ENCODE measurements at places on chromosomes 6 and 20.

- no peak for DNase-seq
Measured at GRCh38 chr20:18388860-18389259, 78.0 kb downstream of the DZANK1 start.

DNA sequence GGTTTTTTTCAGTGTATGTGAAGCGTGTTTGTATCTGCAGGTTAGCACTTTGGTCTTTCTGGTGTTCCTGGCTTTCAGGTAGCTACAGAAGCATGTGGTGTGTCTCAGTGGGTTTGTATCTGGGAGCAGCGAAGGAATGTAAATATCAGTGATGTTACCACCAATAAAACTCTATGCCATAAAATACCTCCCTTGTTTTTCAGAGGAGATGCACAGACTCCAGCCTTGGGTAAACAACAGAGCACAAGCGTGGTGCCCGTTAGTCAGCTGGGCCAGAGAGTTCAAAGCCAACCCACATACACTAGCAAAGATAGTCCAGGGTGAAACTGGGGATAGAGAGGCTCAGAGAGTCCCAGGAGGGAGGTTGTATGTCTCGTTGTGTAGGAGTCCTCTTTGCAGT lies 393.8 kb downstream of the SMOC2 start:
- no peak for DNase-seq

DNA sequence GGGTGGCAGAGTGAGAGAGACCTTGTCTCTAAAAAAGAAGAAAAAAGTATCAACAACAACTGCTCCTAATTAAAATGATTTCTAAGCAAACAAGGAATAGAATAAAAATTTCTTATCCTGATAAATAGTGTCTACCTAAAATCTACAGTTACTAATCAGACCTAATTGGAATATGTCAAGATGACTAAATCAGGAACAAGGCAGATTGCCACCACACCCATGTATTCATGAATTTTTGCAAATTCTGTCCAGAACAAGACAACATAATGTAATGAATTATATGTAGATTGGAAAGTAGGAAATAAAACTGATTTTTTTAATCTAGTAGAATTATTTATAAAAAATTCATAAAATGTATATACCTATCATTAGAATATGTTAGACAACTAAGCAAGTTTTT lies 339.8 kb downstream of the NKAIN2 start:
- no peak for DNase-seq

GRCh38 chr6:21342501-21342900 lies 251.1 kb upstream of the SOX4 start:
- DNase-seq = no peak

- no peak for DNase-seq
Measured at GRCh38 chr20:61257611-61258010, 5.5 kb downstream of the CDH4 start.

- DNase-seq = no peak
Measured at GRCh38 chr6:132780770-132781371, 17.6 kb downstream of the SLC18B1 start.

DNA sequence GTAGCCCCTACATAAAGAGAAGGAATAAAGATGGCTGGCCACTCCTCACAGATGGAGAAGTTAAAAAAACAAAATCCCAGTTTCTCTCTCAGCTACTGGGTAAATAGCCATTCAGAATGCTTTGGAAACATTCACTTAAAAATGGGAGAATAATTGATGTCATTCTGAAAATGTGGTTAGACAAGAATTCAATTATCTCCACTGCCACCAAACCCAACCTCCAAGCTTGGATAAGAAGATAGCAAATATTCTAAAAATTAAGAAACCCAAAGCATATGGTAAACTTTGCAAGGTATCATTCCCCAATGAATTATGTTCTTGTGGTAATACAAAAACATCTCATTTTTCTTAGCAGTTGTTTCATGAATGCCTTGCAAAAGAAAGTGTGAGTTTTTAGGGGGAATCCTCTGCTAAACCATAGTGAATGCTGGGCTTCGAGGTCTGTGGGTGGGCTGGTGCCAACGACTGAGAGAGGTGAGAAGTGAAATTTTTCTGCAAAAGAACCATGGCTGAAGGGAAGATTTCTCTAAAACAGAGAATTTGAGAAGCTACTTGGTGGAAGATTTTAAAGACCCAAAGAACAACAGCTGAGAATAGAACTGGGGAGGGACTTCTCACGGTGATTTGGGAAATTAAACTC lies 497.9 kb upstream of the JARID2 start:
- no peak for DNase-seq

DNA sequence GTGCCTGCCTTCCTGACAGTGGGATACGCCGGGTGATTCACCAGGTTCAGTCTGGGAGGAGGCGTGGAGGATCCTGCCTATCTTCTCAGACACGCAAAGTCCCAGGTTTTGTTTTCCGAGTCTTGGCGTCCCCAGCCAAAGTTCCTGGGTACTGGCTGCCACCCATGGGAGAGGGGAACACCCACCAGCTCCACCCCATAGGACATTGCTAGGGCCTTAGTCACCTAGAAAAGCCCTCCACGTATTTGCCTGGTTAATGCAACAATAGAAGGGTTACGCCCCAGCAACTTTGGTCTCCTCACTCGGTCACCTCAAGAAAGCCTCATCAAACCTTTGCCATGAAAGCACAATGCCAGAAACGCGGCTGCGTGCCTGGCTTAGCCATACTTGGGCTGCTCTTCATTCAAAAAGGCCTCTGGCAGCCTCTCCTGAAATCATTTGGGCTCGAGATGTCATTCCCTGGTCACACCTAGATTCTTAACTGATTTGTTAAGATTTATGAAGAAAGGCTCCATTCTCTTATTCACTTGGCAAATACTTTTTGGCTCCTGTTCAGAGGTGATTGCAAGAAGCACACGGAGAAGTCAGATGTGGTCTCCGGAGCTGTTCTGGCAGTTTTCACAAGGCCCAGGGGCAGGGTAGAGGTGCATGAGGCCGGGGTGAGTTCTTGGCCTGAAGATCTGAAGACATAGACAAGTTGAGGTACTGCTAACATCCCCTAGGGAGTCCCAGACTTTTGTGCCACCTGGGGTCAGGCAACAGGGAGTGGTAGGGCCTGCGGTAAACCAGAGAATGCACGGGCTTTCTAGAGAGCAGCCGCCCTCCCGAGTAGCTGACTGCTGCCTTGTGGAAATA lies 35.5 kb upstream of the ZNF133 start:
- no peak for DNase-seq

GRCh38 chr6:147675281-147675680 lies 166.8 kb downstream of the SAMD5 start:
- no peak for DNase-seq

DNA sequence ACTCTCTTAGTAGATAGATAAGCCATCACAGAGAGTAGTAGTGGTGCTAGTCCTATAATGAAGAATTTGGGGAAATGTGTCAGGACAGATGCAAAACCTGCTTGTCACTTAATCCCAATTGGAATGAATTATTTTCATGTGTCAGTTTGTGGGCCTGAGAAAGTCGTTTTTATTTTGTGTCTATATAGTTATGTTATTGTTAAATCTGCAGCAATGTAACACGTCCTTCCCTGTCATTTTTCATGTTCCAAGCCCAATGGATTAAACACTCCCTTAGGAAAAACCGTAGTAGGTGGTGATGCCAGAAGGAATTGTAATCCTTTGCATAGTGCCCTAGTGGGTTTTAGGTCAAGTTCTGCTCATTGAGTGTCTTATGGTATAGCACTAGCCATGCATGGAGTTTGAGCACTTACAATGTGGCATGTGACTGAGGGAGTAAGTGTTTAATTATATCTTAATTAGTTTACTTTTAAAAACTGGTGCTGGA lies 105.9 kb upstream of the PRSS16 start:
- no peak for DNase-seq

DNA sequence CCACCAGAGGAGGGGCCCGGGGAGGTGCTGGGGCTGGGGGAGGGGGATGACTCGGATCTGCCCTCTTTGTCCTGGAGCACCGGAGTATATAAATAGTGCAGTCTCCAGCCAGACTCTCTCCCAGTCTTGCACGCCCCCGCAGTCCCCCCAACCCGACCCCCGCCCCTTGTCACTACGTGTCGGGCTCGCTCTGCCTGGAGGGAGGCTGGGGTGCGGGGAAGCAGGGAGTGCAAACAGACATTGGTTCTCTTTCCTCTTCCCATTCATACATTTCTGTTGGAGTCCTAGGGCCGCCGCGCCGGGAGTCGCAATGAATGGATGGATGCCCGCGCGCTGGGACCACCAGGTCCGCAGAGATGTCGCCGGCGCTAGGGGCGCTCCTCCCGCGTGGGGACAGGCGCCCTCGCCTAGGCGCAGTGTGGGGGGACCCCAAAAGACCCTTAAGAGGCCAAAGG lies 179.3 kb downstream of the TBXT start:
- DNase-seq = peak; percentile 54

DNA sequence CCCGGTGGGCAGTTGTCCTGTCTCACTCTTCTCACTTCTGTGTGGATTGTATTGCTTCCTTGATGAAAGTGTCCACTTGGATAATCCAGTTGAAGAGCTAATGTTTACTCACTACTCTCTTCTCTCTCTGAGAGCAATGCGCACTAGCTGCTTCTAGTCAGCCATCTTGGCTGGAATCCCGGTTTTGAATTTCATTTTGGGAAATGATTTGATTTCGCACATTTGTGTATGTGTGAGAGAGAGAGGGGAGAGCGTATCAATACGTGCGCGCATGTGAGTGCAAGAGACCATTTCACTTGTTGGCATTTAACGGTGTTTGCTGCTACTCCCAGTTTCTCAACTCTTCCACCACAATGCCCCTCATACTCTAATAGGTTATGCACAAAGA lies 67.8 kb downstream of the KLHL32 start:
- DNase-seq = no peak

DNA sequence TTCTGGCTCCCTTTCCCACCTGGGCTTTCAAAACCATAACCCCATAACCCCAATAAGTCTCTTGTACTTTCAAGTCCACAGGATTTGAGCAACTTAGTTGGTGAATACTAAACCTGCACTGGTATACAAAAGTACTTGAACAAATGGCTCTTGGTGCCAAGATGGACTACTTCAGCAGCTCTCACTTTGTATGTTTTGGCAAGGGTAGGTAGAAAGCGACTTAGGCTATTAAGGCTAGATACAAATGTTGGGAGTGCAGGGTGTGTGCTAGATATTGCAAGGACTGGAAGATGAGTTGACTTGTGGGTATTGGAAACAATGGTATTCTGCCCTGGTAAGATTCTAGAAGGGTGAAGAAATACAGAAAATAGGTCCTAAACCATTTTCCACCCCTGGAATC lies 182.6 kb upstream of the MOCS1 start:
- no peak for DNase-seq

All from posterior cingulate gyrus (tissue), 11 donors.